ENCODE measurements at places on chromosomes 12 and 14. TPM values are rescaled to one million over a fixed set of nuclear protein-coding genes. Genes with fewer than 3 reads are reported as not detected.

Gene CMTM5
- total RNA-seq, result not detected

Gene ZC3H14
- 41.2 TPM for total RNA-seq

Gene LMO3
- not detected for total RNA-seq

Gene ASPG
- total RNA-seq, result not detected

Gene GON7
- total RNA-seq, result 16.2 TPM

Gene C12orf42
- 0.32 TPM for total RNA-seq

Gene CCDC196
- not detected for total RNA-seq

Gene WSCD2
- not detected for total RNA-seq

Gene PPM1H
- total RNA-seq, result 0.11 TPM

Gene SRRM4
- total RNA-seq, result not detected

Gene SMAGP
- total RNA-seq, result 2.0 TPM

Gene LRFN5
- not detected for total RNA-seq

Gene BIN2
- total RNA-seq, result 173 TPM

Gene GAS2L3
- 5.0 TPM for total RNA-seq

Gene METTL25
- total RNA-seq, result 9.6 TPM

Gene TAS2R42
- not detected for total RNA-seq

Gene FAM181A
- not detected for total RNA-seq

Gene OTX2
- total RNA-seq, result not detected

Gene FOXA1
- total RNA-seq, result not detected

Gene TMEM117
- total RNA-seq, result 0.75 TPM

Gene DPY19L2
- total RNA-seq, result 0.61 TPM

Gene PPP1R1A
- total RNA-seq, result not detected

All from T-helper 2 cell treated with Interferon-gamma antibody and Interleukin-4, amounts not matched to agents 100 ng/mL and 5 ng/mL, for 36 hours (primary cell).